ENCODE measurements at places on chromosomes 2 and 18.

DNA sequence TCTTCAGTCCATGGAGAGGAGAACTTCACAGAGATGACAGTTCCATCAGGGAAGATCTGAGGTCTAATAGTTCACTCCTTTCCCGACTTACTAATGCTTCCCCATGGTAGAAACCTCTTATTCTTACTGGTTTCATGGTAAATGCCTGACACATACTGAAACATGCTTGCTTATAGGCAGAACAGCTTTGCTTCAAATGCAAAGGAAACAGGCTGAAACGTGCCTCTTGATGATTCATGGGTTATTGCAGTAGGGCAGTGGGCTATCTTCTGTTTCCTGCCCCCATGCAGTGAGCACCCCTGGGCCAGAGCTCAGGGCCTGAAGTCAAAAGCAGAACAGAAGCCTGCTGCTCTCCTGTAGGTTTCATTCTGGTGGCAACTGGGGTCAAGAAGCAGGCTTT, 223.5 kb downstream of the RDH14 start:
- H3K27ac ChIP-seq = no peak overlapping the region
- no peak overlapping the region for H3K4me3 ChIP-seq
- peaks cover 40% of the 10 kb centered on the region for H3K27me3 ChIP-seq
- H3K36me3 ChIP-seq = peaks cover 2% of the 10 kb centered on the region

GRCh38 chr18:79844999-79845563, 47.3 kb downstream of the KCNG2 start:
- no peaks in the 10 kb centered on the region for H3K27me3 ChIP-seq
- H3K36me3 ChIP-seq = no peaks in the 10 kb centered on the region
- no peak overlapping the region for H3K4me3 ChIP-seq
- no peak for DNase-seq
- H3K4me1 ChIP-seq = no peaks in the 10 kb centered on the region
- H3K27ac ChIP-seq = no peak overlapping the region

DNA sequence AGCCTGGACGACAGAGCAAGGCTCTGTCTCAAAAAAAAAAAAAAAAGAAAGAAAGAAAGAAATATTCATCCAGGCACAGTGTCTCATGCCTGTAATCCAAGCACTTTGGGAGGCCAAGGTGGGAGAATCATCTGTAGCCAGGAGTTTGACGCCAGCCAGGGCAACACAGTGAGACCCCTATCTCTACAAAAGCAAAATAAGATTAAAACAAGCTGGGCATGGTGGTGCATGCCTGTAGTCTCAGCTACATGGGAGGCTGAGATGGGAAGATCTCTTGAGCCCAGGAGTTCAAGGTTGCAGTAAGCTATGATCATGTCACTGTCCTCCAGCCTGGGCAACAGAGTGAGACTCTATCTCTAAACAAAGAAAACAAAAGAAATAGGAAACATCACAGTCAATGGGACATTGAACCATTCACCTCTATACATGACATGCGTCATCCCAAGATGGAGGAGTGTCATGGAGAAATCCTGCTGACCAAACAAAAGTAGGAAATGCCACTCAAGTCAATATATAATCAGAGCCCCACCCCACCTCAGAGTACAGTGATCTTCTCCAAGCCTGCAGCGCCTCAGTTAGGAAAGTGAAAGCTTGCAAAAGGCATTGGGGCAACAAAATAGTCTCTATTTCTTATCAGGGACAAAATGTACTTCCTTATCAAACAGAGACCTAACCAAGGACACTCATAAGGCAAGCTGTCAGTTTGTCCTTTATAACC, 9.8 kb downstream of the FEV start:
- H3K4me3 ChIP-seq = no peak overlapping the region
- no peak overlapping the region for H3K27ac ChIP-seq
- peaks cover 73% of the 10 kb centered on the region for H3K27me3 ChIP-seq
- no peak for DNase-seq
- H3K36me3 ChIP-seq = peaks cover 11% of the 10 kb centered on the region

GRCh38 chr2:82853299-82853698, 1605.8 kb downstream of the SUCLG1 start:
- no peak for DNase-seq
- H3K27me3 ChIP-seq = no peaks in the 10 kb centered on the region
- no peaks in the 10 kb centered on the region for H3K36me3 ChIP-seq
- no peaks in the 10 kb centered on the region for H3K4me1 ChIP-seq
- H3K4me3 ChIP-seq = no peak overlapping the region

GRCh38 chr18:61765097-61765496, 127.7 kb downstream of the RNF152 start:
- H3K36me3 ChIP-seq = no peaks in the 10 kb centered on the region
- H3K27me3 ChIP-seq = peaks cover 13% of the 10 kb centered on the region
- no peak for DNase-seq
- peaks cover 7% of the 10 kb centered on the region for H3K4me1 ChIP-seq
- no peak overlapping the region for H3K27ac ChIP-seq
- H3K4me3 ChIP-seq = no peak overlapping the region

GRCh38 chr18:65762556-65762955, 11.7 kb downstream of the CDH7 start:
- DNase-seq = no peak
- H3K27me3 ChIP-seq = no peaks in the 10 kb centered on the region
- H3K4me1 ChIP-seq = no peaks in the 10 kb centered on the region
- no peak overlapping the region for H3K27ac ChIP-seq

- H3K27ac ChIP-seq = no peak overlapping the region
- H3K4me3 ChIP-seq = no peak overlapping the region
- H3K27me3 ChIP-seq = no peaks in the 10 kb centered on the region
- no peak for DNase-seq
- no peaks in the 10 kb centered on the region for H3K36me3 ChIP-seq
These were observed 26.1 kb upstream of the SYT4 start for GRCh38 chr18:43303376-43303775.

DNA sequence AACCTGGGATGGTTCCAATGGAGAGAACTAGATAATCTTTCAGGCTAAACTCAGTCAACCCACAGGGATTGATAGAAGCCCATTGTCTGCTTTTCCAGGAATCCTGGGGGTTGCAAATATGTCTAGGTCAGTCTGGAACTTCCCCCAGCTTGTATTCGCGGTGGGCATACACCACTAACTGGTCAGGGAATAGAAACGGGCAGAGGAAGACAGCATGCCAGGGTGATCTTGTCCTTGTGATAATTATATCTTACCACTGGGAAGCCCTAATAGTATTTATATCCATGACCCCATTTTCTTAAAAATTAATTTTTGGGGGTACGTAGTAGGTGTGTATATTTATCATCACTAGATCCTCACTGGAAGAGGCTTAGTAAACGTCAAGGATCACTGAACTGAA, 101.9 kb downstream of the SETBP1 start:
- no peak overlapping the region for H3K4me3 ChIP-seq
- peaks cover 8% of the 10 kb centered on the region for H3K4me1 ChIP-seq
- H3K36me3 ChIP-seq = peaks cover 2% of the 10 kb centered on the region
- H3K27me3 ChIP-seq = peaks cover 39% of the 10 kb centered on the region

DNA sequence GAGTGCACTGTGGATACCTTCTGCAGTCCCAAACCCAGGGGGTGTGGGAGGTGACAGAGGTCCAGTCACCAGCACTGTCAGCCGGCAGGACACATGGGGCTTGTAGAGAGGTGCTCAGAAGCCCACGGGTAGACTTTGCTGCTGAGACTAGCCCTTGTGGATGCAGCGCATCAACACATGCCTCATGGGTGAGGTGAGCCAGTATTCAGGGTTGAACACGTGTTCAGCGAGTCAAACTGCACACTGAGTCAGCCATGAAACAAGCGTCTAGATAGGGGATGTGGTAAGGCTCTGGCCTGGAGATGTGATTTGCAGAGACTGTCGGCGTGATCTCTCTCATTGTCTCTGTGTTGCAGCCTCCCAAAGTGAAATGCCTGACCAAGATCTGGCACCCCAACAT, 35.8 kb upstream of the SCLY start:
- H3K4me1 ChIP-seq = peaks cover 9% of the 10 kb centered on the region
- DNase-seq = no peak
- no peak overlapping the region for H3K4me3 ChIP-seq
- H3K27ac ChIP-seq = no peak overlapping the region
- H3K36me3 ChIP-seq = peaks cover 8% of the 10 kb centered on the region

- no peaks in the 10 kb centered on the region for H3K36me3 ChIP-seq
- no peaks in the 10 kb centered on the region for H3K4me1 ChIP-seq
- H3K27ac ChIP-seq = no peak overlapping the region
- H3K27me3 ChIP-seq = no peaks in the 10 kb centered on the region
- DNase-seq = no peak
These were observed 75.9 kb upstream of the SPHKAP start for GRCh38 chr2:228257379-228257778.

DNA sequence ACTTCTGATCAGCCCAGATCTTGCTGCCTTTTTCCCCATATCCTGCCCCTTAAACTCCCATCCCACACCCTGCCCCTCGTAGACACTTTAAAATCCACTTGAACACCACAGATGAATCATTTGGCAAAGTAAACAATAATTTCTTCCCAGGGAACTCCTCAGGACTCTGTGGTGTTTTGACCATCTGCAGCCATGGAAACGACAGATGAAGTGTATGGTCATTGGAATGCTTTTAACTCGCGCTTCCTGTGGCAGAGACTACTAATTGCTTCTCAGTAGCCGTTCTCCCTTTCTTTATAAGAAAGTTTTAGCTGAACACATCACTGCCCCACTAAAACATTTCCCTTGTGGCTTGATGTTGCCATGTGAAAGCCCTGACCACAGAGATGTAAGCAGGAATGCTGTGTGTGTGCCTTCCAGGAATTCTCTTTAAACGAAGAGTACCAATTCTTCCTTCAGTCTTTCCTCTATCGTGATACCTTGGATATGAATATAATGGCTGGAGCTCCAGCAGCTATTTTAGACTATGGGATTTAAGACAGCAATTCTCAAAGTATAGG, 92.7 kb upstream of the PARD3B start:
- H3K4me3 ChIP-seq = no peak overlapping the region
- no peak overlapping the region for H3K27ac ChIP-seq
- peaks cover 3% of the 10 kb centered on the region for H3K4me1 ChIP-seq
- H3K36me3 ChIP-seq = no peaks in the 10 kb centered on the region

- H3K27me3 ChIP-seq = peaks cover 21% of the 10 kb centered on the region
- DNase-seq = no peak
- H3K27ac ChIP-seq = no peak overlapping the region
These were observed 168.1 kb downstream of the TMEM163 start for GRCh38 chr2:134550566-134551164.

DNA sequence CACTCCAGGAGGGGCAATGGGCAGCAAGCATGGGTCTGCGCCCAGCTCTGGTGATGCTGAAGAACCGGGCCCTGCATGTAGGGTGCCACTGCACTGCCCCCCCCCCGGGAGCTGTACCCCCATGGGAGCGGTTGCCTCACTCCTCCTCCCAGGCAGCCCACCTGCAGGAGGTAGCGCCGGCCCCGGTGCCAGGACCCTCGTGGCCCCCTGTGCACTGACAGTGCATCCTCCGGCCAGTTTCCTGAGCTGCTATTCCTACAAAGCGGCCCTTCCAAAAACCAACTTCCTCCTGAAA, 109.4 kb downstream of the ZNF516 start:
- no peak for DNase-seq
- H3K36me3 ChIP-seq = peaks cover 2% of the 10 kb centered on the region

DNA sequence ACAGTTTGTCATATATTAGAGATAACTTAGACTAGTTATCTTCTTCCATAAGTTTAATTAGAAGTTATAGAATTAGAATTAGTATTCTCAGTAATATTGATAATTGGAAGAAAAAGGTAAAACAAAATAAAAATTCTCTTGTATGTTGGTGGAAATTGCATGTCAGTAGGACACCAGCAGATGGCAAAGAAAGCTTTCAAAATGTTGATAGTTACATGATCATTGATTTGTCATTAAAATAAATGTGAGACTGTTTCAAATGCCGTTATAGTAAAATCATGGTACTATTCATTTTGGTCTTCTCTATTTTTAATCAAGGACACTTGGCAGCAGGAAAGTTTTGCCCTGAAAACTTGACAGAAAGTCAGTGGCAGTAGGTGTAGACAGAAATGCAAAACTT, 270.2 kb downstream of the TGIF1 start:
- peaks cover 28% of the 10 kb centered on the region for H3K27me3 ChIP-seq
- no peak overlapping the region for H3K4me3 ChIP-seq
- no peak for DNase-seq
- peaks cover 6% of the 10 kb centered on the region for H3K4me1 ChIP-seq

- H3K4me1 ChIP-seq = peaks cover 13% of the 10 kb centered on the region
- H3K36me3 ChIP-seq = peaks cover 2% of the 10 kb centered on the region
- no peak overlapping the region for H3K4me3 ChIP-seq
- H3K27ac ChIP-seq = no peak overlapping the region
- peaks cover 4% of the 10 kb centered on the region for H3K27me3 ChIP-seq
These were observed 14.6 kb upstream of the NFATC1 start for GRCh38 chr18:79380816-79381806.

GRCh38 chr18:11741505-11742145, 52.6 kb downstream of the GNAL start:
- H3K27me3 ChIP-seq = peaks cover 79% of the 10 kb centered on the region
- no peak overlapping the region for H3K4me3 ChIP-seq
- DNase-seq = no peak
- peaks cover 4% of the 10 kb centered on the region for H3K4me1 ChIP-seq

- H3K4me1 ChIP-seq = peaks cover 5% of the 10 kb centered on the region
- H3K36me3 ChIP-seq = no peaks in the 10 kb centered on the region
- no peak for DNase-seq
- H3K4me3 ChIP-seq = no peak overlapping the region
- H3K27ac ChIP-seq = no peak overlapping the region
These were observed 29.0 kb downstream of the PHLPP1 start for GRCh38 chr18:62744076-62744968.

DNA sequence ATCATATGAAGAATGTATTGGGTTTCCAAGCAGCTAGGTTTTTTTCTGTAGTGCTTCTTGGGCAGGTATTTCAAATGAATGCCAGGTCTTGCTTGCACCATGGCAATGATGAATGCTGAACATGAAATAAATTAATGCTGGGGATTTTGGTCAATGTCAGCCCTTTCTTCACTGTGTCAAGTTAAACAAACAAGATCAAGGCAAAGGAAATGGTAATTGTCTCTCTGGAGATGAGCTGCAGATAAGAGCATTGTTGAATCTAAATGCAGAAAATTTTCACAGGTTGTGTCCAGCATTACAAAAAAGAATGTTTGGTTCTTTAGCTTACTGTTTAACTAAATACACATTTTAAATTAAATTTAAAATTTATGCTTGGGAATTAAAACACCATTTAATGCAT, 144.3 kb downstream of the GPD2 start:
- no peak overlapping the region for H3K4me3 ChIP-seq
- H3K27me3 ChIP-seq = no peaks in the 10 kb centered on the region
- no peak overlapping the region for H3K27ac ChIP-seq
- DNase-seq = no peak
- H3K36me3 ChIP-seq = peaks cover 7% of the 10 kb centered on the region

DNA sequence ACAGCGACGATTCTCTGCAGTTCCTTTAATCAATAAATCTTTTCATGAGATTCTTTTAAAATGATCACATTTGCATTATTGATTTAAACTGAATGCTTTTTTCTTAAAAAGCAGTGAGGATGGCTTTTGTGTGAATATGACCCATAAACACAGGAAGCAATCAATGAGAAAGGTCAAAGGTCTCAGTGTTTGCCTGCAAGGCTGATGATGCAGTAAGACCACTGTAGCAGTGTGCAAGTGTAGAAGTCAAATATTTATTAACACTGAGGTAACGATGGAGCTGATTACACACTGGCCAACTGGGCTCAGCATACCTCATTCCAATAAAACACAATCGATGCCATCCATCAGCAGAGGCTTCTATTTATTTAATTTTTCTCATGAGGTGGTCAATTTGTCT, 633.5 kb downstream of the DCDC2C start:
- DNase-seq = no peak
- no peaks in the 10 kb centered on the region for H3K4me1 ChIP-seq
- no peaks in the 10 kb centered on the region for H3K36me3 ChIP-seq

All from T-helper 17 cell (primary cell).